ENCODE measurements at places on chromosomes 4 and X. TPM values are rescaled to one million over a fixed set of nuclear protein-coding genes. Genes with fewer than 3 reads are reported as not detected.

USP38 gene
- total RNA-seq: 26.6 TPM

XPNPEP2 gene
- total RNA-seq: 1.0 TPM

GCNA gene
- total RNA-seq: 6.7 TPM

- DNase-seq: no peak
Observed at GRCh38 chrX:68910731-68911428, 82.1 kb downstream of the EFNB1 start.

DNA sequence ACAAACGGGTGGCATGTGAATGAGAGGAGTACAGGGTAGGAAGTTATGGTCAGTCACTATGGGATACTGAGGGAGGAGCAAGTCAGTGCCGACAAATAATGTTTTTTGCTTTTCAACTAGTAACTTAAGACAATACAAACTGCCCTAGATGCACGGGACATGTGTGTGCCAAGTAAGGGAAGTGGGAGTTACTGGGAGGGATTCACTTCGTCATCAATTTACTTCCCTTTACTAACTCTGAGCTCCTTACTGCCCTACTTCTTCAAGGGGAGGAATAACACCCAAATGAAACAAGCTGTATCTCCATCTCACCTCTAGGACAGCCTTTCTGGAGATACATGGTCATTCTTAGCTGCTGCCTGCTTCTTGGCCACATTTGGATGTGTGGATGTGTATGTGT lies 97.7 kb downstream of the DGKK start:
- DNase-seq: no peak

- DNase-seq: no peak
Observed at GRCh38 chr4:169617306-169617705, 3.1 kb upstream of the CLCN3 start.

GRCh38 chr4:62771983-62772557 lies 1571.9 kb downstream of the ADGRL3 start:
- no peak for DNase-seq
